ENCODE measurements at places on chromosomes 13 and 19.
A peak's percentile ranks its signal among the peaks of the same experiment; 100 is the strongest.

GRCh38 chr19:57599761-57600383 is at the start of gene ZNF530:
Gene ZNF530 (plus strand): TSS chr19:57599885. CDS start chr19:57604346, 4,461 bp downstream.
- peak; percentile 73 for DNase-seq

DNA sequence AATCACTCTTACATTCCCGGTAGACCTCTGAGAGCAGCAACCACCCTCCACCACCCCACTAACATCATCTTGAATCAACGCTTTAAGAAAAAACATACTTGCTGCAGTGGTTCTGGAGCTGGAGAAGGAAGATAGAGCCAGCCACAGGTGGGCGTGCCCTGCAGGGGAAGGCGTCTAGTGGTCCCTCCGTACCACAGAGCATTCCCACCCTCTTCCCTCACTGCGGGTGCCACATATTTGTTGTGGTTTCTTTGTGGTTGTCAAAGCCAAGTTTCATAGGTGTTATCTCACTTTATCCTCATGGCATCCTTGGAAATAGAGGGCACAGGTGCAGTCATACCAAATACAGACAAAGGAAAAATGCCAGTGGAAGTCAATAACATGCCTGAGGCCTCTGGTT is 22.2 kb downstream of the COL4A2 start:
- DNase-seq, result no peak

GRCh38 chr19:39270036-39270871 is 2.1 kb downstream of the IFNL2 start:
- no peak for DNase-seq

DNA sequence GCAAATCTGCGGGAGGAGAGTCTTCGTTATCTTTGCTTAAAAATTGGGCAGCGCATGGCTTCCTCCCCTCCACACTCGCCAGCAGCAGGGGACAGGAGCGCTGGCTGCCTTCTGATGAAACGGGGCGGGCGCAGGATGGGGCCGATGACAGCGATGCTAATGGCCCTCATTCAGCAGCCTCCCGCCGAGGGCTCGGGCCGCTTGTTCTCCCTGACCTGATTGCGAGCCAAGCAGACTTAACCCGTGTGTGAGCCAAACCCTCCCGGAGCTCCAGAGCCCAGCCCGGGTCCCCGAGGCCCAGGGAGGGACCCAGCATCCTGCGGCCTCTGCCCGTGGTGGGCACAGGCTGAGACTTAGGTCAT is 90.3 kb downstream of the KDM4B start:
- DNase-seq, result no peak

- DNase-seq, result no peak
Measured at GRCh38 chr13:27919659-27919933, 204 bp upstream of the PDX1 start.

DNA sequence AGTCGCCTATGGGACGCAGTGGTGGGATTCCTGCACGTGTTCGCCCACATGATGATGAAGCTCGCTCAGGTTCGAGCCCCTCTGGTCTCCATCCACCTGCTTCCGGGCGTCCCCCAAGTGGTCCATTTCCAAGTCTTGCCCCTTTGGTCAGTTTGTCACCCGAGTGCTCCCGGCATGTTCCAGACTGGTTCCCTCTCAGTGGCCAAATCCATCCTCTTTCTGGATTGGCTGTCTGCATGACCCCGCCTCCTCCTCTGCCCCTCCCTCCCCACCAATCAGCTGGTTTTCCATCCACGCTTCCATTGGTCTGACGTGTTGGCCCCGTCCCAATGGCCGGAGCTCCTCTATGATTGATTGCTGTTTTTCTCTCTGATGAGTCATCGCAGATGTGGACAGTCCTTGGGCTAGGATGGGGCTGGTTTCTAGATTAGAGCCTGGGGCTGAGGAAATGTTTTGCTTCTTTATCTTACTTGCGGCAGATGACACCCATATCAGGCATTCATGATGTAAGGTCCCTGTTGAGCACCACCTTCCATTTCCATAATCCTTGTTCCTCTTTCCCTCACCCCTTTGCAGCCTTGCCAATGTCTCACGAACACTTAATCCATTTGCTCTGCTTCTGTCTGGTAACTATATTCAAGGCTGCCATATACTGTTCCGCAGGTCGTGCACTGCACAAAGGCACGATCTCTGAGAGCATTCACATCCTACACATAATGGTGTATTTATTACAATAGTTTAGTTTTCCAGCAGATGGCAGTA is 73.8 kb downstream of the MAP4K1 start:
- no peak for DNase-seq

GRCh38 chr13:72121466-72121865 is 254.5 kb upstream of the DACH1 start:
- no peak for DNase-seq

DNA sequence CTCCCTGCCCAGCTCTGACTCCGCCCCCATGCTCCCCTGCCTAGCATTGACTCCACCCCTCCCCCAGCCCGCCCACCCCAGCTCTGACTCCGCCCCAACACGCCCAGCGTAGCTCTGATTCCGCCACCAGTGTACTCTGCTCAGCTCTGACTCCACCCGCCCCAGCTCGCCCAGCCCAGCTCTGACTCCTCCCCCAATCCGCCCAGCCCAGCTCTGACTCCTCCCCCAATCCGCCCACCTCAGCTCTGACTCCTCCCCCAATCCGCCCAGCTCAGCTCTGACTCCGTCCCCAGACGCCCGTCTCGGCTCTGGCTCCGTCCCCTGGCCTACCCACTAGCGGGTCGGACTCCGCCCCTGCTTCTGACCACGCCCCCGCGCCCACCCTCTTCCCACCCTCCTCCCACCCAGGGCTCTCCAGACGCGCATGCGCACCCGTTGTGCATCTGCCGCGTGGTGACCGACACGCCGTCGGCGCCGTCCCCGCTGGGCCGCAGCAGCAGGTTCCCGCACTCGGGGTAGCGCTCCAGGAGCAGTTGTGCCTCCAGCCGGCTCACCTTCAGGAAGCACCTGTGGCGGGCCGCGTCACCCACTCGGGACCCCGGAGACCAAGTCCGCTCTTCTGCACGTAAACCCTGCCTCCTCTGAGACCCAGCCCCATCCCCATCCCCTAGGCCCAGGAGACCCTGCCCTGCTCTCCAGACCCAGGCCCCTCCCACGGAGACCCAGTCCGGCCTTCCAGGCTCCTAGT is 10.2 kb downstream of the STAP2 start:
- DNase-seq, result peak; percentile 88

GRCh38 chr13:35881360-35881759 is 249.8 kb downstream of the DCLK1 start:
- no peak for DNase-seq

- DNase-seq, result no peak
Measured at GRCh38 chr13:90315061-90315460, 1032.4 kb upstream of the MIR17HG start.

GRCh38 chr13:66071608-66072007 is 1158.5 kb downstream of the PCDH9 start:
- DNase-seq, result no peak

GRCh38 chr13:101552786-101553185 is 100.3 kb downstream of the ITGBL1 start:
- no peak for DNase-seq

GRCh38 chr13:41588899-41589298 is 131.5 kb downstream of the RGCC start:
- DNase-seq, result no peak

DNA sequence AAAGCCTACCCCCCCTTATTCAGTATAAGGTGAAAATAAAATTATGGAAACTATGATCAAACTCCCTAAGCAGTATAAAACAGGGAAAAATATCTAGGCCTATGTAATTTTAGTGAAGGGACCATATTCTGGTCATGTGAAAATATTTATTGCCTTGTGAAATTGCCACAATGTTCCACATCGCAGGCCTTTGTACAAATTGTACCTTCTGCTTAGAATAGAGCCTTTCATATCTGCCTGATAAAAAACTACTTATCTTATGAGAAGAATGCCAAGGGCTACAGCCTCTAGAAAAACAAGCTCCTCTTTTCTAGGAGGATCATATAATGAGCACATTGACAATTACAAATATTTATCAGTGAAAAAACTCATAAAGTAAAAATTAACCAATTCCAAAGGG is 1280.0 kb downstream of the EFNB2 start:
- no peak for DNase-seq
